ENCODE measurements at places on chromosomes 7 and 10.

DNA sequence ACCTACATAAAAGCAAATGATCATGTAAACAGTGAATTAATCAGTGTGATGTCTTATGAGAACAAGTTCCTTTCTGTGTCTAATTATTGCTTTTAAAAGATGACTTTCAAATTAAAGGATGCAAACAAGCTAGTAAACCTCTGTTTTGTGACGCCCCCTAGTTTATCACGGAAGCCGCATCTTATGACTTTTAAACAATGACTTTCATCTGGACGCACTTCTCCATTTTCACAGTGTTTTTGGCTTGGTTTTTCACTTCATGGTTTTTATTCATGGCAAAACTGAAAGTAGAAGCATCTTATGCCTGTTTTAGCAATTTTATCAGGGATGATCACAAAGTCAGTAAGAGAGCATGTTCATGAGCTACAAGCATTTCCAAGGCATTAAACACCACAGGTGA is 35.0 kb downstream of the ITGA8 start:
- DNase-seq, result no peak

GRCh38 chr7:105806592-105807447 is 69.6 kb downstream of the ATXN7L1 start:
- peak; percentile 40 for DNase-seq

DNA sequence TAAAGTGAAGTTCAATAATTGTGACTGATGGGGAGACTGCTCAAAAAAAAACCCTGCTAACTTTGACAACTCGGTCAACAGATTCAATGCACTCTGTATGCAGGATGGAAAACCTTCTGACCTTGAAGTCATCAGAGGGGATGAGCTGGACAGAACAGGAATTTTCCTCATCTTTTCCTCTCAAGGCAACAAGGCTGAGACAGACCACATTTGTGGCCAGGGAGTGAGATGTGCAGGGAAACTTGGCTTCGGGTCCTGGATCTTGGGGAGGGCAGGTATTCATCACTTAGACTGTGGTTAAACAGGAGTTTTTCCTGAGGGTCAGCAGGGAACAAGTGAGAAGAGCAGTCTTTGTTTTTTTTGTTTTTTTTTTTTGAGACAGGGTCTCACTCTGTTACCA is 100.6 kb downstream of the BAMBI start:
- no peak for DNase-seq

- DNase-seq, result no peak
These were observed 81.5 kb downstream of the ZNF22 start for GRCh38 chr10:45082176-45082575.

- no peak for DNase-seq
These were observed 53.9 kb upstream of the HABP2 start for GRCh38 chr10:113498997-113499396.

- DNase-seq, result no peak
These were observed 149.2 kb upstream of the COL1A2 start for GRCh38 chr7:94245500-94245899.

GRCh38 chr10:5692461-5693358 is 8.1 kb downstream of the TASOR2 start:
- DNase-seq, result peak; percentile 24

DNA sequence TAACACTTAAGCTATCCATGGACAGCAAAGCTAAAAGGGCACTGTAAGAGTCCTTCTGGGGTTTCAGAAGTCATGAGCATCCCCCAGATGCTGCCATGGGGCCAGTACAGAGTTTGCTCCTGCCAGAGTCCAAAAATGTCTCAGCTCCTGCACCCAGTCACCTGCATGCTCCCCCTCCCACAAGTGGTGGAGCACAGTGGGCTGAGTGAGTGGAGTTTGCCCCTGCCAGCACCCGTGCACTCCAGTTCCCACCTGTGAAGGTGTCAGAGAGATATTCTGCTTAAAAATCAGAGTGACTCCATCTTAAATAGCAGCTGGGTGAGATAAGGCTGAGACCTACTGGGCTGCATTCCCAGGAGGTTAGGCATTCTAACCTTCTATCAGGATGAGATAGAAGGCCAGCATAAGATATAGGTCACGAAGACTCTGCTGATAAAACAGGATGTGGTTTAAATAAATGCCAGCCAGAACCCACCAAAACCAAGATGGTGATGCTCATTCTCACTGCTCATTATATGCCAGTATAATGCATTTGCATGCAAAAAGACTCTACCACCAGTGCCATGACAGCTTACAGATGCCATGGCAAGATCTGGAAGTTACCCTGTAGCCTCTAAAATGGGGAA is 140.1 kb upstream of the ZNF92 start:
- DNase-seq, result no peak

DNA sequence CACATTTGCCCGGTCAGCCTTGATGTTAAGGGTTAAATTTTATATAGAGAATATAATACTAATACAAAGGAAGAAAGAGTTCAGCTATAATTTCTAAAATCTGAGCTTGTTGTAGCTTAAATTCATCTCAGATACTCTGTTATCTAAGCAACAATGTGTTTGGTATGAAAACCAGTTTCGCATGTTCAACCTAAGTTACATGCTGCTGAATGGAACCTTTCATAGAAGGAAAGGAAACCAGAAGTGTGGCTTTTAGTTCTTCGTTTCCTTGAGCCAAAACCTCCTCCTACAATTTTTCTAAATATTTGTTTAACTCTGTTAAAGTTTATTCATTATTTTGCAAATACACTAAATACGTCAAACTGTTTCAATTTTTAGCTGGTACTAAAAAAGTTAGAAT is 18.5 kb downstream of the AGR2 start:
- no peak for DNase-seq

GRCh38 chr7:2142386-2142785 is 90.4 kb downstream of the MAD1L1 start:
- DNase-seq, result no peak

GRCh38 chr10:100325158-100325557 is 4.9 kb downstream of the PKD2L1 start:
- no peak for DNase-seq

DNA sequence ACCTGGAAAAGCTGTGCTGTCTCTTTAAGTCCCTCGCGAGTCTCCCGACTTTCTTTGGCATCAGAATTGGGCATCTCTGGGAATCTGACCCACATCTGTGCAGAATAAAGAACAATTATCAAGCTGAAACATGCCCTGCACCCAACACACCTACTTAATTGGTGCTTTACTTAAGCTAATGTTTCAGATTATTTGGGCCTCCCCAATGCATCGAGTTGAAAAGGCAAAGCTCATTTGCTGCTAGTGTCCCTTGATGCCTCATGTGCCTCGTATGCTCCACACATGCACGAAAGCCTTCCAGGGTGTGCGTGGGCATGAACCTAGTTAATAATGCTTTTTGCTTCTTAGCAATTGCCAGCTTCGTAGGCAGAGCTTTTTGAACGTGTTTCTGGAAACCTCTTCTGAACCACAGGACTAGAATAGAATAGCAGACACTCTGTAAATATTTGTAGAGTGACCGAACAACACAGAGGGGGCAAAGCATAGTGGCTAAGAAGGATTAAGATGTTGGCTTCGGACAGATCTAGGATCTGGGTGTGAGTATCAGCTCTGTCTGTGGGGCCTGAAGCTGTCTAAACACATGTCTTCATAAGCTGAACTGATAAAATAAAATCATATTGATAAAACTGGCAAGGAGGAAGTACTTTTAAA is 26.7 kb upstream of the FGFR2 start:
- no peak for DNase-seq

GRCh38 chr7:89232-90019 is 102.9 kb upstream of the FAM20C start:
- no peak for DNase-seq

- DNase-seq, result no peak
These were observed 531 bp upstream of the INTS15 start for GRCh38 chr7:6589151-6589828.

- DNase-seq, result no peak
These were observed 346.6 kb downstream of the PTEN start for GRCh38 chr10:88209837-88210561.

DNA sequence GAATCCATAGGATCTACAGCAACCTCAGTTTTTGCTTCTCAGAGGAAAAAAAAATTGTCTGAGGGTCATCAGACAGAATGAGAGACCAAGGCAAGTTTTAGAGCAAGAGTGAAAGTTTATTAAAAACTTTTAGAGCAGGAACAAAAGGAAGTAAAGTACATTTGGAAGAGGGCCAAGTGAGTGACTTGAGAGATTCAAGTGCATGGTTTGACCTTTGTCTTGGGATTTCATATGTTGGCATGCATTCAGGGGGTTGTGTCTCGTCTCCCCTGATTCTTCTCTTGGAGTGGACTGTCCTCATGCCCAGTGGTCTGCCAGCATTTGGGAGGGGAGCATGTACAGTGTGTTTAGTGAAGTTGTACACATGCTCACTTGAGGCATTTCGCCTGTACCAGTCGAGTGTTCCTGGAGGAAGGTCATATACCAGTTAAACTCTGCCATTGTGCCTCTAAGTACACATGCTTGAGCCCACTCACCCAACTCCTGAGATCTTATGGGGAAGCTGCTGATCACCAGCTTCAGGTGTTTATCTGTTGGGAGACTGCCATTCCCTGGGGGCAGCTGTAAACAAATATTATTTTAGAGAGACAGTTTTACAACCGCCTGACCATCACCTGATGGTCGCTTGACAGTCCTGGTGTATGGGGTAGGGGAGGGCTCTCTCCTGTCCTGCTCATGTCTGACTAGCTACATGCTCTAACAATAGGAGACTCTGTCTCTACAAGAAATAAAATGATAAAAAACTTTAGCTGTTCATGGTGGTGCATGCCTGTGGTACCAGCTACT is 109.4 kb downstream of the EEPD1 start:
- DNase-seq, result no peak

Measured in stimulated activated CD4-positive, alpha-beta T cell treated with anti-CD3 and anti-CD28 coated beads, Interleukin-1b, Interleukin-23, amount 100 ng/mL, for 1 hour (primary cell).